Caco-2 (cell line): ENCODE measurements at places on chromosomes 2 and 18.

- DNase-seq: no peak
These were observed 37.3 kb downstream of the CYRIA start for GRCh38 chr2:16628314-16628713.

DNA sequence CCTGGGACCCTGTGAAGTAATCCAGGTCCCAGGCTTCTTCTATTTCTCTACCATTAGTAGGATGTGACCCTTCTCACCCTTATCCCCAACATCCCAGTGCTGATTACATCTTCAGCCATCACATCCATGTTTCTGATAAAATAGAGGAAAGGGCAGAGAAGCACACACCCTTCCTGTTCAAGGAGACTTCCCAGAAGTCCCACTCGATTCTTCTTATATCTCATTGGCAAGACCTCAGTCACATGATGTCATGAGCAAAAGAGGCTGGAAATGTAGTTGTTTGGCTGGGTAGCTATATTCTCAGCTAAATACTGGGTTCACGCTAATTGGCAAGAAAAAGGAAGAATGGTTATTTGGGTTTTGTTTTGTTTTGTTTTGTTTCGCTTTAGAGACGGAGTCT lies 8.0 kb upstream of the XRCC5 start:
- no peak for DNase-seq

- no peak for DNase-seq
These were observed 186.5 kb upstream of the NRP2 start for GRCh38 chr2:205495819-205496218.

DNA sequence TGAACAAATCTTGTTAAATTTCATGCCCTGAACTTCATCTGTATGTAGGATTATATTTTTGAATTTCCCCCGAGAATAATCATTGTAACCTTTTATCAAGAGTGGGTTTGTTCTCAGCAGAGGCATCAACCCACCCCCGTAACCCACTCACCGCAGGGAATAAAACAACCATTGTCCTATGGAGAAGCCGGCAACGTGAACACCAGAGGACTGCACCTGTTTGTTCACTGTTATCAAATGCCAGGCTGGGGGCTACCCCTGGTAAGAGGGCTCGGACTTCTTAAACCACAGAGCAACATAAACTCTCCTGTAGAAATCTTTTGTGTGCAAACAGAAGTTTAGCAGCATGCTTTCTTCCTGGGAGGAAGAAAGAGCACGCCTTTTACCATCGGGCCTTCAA lies 610.4 kb downstream of the ERBB4 start:
- no peak for DNase-seq

- no peak for DNase-seq
These were observed 56.0 kb downstream of the ABCG8 start for GRCh38 chr2:43894743-43895142.

GRCh38 chr2:127562936-127563335 lies 27.5 kb downstream of the MYO7B start:
- no peak for DNase-seq

DNA sequence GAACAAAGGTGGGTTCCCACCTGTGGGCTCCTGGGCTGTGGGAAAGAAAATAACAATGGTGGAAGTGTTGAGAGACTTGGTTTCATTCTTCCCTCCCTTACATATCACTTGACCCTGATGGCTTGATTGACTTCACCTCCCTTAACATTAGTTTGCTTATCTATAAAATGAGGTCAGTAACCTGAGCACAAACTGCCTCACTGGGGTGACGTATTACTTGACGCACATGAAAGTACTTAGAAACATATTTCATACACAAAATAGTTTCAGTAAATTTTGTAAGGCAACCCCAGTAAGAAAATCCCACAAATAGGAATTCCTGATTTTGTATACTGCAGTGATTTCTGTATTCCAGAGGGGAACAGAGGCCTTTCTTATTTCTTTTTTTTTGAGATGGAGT lies 29.4 kb upstream of the LPIN2 start:
- DNase-seq: no peak

DNA sequence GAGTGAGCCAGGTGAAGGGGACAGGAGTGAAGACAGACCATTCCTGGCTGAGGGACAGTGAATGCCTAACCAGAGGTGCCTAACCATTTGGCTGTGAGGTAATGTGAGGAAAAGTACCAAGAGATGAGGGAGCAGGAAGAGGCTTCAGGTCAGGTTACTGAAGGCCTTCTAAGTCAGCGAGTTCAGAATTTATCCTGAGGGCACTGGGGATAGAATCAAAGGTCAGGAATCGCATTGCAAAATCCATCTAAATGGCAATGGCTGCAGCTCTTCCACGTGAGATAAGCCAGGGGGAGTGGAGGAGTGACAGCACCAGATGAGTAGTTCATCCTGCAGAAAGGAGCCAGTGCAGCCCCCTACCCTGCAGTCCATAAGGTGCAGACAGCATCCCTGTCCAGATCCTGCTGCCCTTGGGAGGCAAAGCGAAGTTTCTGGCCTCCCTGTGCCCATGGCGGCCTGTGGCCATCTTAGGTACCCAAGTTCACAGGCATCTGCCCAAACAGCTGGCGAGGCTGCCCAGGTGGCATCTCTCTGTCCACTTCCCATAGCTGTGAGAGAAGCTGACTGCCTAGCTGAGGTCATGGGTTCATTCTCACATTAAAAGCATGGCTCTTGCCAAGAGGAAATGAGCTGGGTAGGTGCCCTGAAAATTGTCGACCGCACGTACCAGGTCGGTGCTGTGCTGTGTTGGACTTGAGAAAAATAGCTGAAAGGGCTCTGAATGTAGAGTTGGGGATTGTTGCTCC lies 49.5 kb downstream of the CYP27C1 start:
- DNase-seq: peak; percentile 60

GRCh38 chr2:36178384-36178783 lies 177.2 kb upstream of the CRIM1 start:
- DNase-seq: no peak

- no peak for DNase-seq
These were observed 171.6 kb downstream of the GRB14 start for GRCh38 chr2:164449706-164450105.

DNA sequence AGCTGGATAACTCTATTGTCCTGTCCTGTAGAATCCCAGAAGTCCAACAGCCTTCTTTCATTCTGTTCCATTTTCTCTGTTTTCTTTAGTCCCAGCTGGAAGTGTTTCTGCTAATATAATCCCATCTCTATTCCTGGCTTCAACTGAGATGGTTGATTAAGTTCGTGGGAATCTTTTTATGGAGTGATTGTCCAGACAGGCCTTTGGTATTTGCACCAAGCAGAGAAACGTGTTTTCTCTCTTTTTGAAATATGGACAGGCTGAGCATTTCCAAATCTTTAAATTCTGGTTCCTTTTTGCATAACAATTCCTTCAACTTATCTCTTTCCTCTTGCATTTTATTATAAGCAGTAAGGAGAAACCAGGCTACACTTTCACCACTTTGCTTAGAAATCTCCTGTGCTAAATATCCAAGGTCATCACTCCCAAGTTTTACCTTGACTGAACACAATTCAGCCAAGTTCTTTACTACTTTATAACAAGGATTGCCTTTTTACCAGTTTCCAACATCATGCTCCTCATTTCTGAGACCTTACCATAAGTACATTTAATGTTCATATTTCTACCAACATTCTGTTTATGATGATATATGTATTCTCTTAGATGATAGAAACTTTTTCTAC lies 108.8 kb downstream of the ZFP36L2 start:
- no peak for DNase-seq

GRCh38 chr2:150710916-150711315 lies 223.4 kb upstream of the RND3 start:
- DNase-seq: no peak

GRCh38 chr2:127398239-127398590 lies 10.4 kb upstream of the MAP3K2 start:
- peak; percentile 50 for DNase-seq

DNA sequence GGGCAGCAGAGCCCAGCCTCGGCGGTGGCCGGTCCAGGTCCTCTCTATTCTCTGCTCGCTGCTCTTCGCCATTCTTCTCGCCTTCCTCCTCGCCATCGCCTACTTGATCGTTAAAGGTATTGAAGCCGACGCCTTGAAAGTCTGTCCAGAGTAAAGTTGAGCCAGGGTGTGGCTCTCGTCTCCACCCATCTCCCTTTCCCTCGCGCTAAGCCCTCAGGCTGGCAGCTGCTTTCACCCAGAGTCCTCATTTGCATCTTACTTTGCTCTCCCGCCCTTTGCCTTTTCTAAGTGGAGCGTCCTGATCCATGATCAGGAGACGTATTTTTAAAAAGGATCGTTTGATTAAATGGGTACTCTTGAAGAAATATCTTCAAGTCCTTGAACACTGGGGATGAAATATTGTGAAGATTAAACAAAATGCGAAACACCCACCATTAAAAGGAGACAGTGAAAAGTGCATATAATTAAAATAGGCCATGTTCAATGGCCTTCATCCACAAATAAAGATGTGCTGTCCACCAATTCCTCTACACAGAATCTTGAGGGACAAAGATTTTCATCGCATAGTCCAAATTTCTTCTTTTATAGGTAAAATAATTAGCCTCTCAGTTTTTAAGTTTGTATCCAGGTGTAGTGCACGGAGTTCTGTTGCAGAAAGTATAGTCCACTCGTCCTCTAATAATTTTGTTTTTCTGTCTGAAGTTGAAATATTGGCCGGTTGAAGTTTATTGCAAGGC lies 657 bp downstream of the ARL6IP6 start:
- peak; percentile 81 for DNase-seq

DNA sequence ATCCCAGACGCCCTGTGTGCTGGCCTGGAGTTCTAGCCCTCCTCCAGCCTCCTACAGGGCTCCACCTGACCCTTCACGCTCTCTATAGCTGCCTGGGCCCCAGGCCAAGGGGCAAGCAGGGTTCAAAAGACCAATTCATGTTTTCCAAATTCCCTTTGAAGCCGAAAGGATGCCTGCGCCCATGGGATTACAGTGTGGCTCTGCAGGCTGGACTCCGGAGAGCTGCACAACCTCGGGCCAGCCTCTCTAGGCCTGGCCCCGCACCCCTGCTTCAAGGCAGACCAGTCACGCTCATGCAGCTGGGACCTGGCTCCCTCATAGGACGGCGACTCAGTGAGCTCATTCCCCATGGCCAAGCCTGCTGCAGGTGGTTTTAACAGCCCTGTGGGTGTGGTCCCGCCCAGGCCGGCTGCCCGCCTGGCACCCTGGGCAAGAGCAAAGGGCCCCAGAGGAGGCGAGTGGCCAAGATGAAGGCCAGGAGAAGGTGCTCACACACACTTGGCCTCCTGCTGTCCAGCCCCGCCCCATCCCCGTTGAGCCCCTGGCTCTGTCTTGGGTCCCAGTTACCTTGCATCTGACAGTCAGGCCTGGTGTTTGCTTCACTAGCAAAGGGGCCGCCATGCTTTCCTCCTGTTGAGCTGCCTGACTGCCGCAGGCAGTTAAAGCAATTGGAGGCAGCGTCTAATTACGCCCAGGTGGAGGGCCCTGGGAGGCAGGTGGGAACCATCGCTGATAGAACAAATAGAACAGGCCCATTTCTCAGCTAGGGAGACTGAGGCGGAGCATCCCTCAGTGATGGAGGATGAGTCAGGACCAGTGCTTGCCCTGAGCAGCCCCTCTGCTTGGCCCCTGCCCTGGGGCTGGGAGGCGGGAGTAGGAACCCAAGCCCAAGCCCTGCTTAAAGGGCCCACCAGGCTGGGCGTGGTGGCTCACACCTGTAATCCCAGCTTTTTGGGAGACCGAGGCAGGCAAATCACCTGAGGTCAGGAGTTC lies 56.9 kb downstream of the SMAD7 start:
- DNase-seq: no peak

- no peak for DNase-seq
These were observed 13.4 kb upstream of the LRPPRC start for GRCh38 chr2:44009136-44009735.

GRCh38 chr2:96881349-96882195 lies 11.7 kb upstream of the SEMA4C start:
- no peak for DNase-seq

GRCh38 chr2:176585791-176586190 lies 316.5 kb downstream of the MTX2 start:
- DNase-seq: no peak

DNA sequence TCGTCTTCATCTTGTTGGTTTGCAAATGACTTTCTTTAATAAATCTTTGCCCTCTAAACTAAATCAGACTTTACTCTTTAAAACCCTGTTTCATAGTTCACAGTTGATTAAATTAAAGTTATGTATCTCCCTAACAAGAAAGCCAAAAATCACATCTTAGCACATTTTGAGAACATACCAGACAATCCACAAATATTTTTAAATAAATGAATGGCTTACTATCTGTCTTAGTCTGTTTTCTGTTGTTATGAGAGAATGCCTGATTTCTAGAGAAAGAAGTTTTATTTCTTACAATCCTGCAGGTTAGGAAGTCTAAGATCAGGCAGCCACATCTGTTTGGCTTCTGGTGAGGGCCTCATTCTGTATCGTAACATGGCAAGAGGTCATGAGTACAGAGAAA lies 1090.2 kb upstream of the PIK3C3 start:
- no peak for DNase-seq

DNA sequence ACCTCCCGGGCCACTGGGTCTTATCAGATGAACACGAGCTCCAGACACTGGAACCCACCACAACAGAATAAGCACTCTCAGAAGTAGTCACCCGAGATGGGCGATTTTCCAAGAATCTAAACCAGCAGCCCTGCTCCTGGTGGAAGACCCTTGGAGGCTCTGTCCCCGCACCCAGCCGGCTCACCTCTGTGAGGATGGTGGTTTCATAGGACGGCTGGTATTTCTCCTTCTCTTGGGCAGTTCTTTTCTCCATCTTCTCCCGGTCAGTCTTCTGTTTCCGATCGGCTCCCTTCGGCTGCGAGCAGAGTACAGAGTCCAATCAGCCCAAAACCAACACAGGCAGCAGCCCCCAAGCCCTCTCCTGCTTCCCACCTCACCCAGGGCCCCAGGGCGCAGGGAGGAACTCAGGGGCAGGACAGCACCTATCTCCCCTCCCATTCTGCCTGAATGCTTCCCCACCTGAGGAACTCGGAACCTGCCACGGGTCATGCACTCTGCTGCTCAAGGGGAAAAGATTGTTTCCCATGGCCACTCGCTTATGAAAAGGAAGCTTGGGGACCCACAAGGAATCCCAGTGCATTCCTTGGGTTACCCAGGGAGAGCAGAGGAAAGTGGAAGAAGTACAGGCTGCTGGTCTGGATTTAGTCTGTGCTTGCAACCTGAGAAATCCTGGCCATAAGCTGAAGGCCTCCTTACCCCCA lies 42.7 kb downstream of the TFCP2L1 start:
- DNase-seq: no peak
